ENCODE measurements at places on chromosomes 2 and 18. TPM values are rescaled to one million over a fixed set of nuclear protein-coding genes. Genes with fewer than 3 reads are reported as not detected.

NBAS gene
- 46.1 TPM for total RNA-seq

REG1B gene
- not detected for total RNA-seq

MLPH gene
- 4.3 TPM for total RNA-seq

GRCh38 chr2:173033084-173033483 is 42.6 kb upstream of the MAP3K20 start:
- no peaks in the 10 kb centered on the region for H3K27me3 ChIP-seq
- H3K4me3 ChIP-seq, result no peak overlapping the region
- no peaks in the 10 kb centered on the region for H3K36me3 ChIP-seq
- DNase-seq, result no peak

- no peak for DNase-seq
- H3K27me3 ChIP-seq, result peaks cover 9% of the 10 kb centered on the region
- H3K4me3 ChIP-seq, result no peak overlapping the region
Measured at GRCh38 chr18:49006641-49007454, 56.1 kb upstream of the SMAD7 start.

Measured in glutamatergic neuron (in vitro differentiated cells).